Naive B cell (primary cell): ENCODE measurements at places on chromosomes 5 and 9. TPM values are rescaled to one million over a fixed set of nuclear protein-coding genes. Genes with fewer than 3 reads are reported as not detected.

GRCh38 chr5:80182809-80183580, 72.9 kb downstream of the SERINC5 start:
- no peaks in the 10 kb centered on the region for H3K27me3 ChIP-seq
- H3K27ac ChIP-seq, result peak overlapping the region; percentile 92
- H3K36me3 ChIP-seq, result peaks cover 12% of the 10 kb centered on the region
- DNase-seq, result peak; percentile 10
- peaks cover 71% of the 10 kb centered on the region for H3K4me1 ChIP-seq

DNA sequence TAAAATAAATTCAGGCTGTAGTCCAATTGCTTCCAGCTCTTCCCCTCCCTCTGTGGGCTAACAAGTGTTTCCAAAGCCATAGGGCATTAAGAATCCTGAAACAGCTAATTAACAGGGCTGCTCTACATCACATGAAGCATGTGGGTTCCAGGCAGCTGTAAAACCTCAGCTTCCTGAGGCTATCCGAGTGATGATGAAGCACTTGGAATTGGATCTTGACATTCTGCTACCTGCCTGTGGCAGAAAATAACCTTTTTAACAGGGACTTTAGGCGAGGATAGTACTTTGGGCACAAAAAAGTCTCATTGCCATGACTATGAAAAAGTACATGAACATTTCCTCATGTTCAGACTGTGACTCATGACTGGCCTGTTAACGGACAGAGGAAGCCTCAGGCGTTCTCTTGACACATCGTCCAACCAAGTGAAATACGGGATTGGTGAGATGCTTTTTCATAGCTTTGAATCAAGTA, 107.2 kb downstream of the PDE4D start:
- peaks cover 12% of the 10 kb centered on the region for H3K4me1 ChIP-seq
- H3K27ac ChIP-seq, result no peak overlapping the region
- no peaks in the 10 kb centered on the region for H3K27me3 ChIP-seq
- H3K36me3 ChIP-seq, result no peaks in the 10 kb centered on the region

DNA sequence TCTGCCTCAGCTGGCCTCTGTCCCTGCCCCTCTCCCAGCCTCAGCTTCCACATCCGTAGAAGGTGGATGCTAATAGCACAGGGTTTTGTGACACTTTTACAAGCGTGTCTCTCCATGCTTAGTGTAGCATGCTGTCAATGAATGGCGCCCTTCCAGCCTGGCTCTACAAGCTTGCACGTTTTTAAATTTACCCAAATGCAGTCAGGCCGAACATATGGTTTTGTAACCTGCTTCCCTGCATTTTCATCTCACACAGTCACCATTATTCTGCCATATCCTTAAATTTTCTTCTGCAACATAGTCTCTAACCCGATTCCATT, 28.8 kb downstream of the FAM163B start:
- H3K4me1 ChIP-seq, result peaks cover 50% of the 10 kb centered on the region
- no peak overlapping the region for H3K27ac ChIP-seq
- DNase-seq, result no peak
- H3K27me3 ChIP-seq, result peaks cover 92% of the 10 kb centered on the region

DNA sequence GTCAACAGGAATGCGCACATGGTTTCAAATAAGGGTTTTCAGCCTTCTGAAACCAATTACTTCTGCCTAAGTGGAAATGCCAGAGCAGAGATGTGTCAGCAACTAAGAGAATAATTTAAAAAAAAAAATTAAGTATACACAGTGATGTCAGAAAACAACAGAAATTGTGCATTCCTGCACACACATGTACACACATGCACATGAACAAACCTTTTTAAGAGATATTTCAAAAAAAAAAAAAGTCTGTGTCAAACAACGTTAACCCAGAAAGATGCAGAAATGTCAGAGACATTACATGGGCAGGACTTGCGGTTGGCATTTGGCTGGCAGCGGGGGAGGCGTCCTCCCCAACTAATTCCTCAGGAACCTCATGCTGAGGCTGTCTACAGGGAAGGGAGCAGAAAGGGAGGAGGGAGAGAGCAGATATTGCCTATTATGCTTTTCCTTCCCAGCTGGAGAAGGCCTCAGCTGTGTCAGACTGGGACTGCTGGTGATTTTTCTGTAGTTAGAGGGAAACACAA, 536.9 kb upstream of the WWC1 start:
- DNase-seq, result no peak
- no peak overlapping the region for H3K4me3 ChIP-seq
- H3K36me3 ChIP-seq, result no peaks in the 10 kb centered on the region
- no peaks in the 10 kb centered on the region for H3K27me3 ChIP-seq
- no peak overlapping the region for H3K27ac ChIP-seq

DNA sequence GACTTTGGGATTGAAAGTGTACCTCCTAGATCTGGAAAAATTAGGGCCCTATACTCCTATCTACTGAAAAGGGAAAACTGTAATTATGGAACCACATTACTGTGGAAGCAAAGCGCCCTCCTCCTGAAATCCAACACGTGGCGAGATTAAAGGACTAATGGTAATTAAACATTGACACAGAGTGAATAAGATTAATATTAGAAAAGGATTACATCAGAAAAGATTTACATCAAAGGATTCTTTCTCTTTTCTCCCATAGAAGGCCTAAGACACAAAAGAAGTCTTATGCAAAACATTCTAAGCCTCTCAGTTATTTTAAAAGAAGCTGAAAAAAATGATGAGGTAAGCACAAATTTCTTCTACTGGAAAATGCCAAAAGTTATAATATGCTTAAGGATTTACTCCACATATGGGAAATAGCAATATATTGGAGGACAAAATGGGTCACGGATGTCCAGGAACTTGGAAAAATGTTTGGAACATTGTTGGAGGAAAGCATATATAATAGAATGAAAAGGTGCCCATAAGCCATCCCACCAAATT, 227.8 kb downstream of the TRPM3 start:
- H3K27me3 ChIP-seq, result no peaks in the 10 kb centered on the region
- no peak for DNase-seq
- H3K27ac ChIP-seq, result no peak overlapping the region
- no peaks in the 10 kb centered on the region for H3K4me1 ChIP-seq
- H3K4me3 ChIP-seq, result no peak overlapping the region

DNA sequence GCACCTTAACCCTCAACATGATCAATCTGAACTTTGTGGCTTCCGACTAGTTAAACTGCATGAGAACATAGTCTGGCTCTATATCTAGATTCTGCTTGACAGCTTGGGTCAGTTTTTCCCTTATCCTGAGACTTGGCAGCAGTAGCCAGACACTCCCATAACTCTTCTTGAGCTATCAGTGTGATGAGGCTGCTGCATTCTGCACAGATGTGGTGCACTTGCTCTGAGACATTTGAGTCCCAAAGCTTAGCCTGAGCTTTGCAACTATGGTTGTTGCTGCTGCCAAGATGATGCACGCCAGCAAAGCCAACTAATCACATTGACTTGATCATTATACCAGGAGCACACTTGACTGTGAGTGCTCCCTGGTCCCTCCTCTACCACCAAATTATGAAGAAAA, 36.2 kb downstream of the MOCS2 start:
- H3K4me3 ChIP-seq, result no peak overlapping the region
- no peaks in the 10 kb centered on the region for H3K4me1 ChIP-seq
- no peak for DNase-seq
- H3K36me3 ChIP-seq, result no peaks in the 10 kb centered on the region
- no peak overlapping the region for H3K27ac ChIP-seq

GRCh38 chr5:125659316-125660023, 763.7 kb upstream of the GRAMD2B start:
- H3K27me3 ChIP-seq, result peaks cover 16% of the 10 kb centered on the region
- no peaks in the 10 kb centered on the region for H3K4me1 ChIP-seq
- no peaks in the 10 kb centered on the region for H3K36me3 ChIP-seq
- DNase-seq, result no peak
- no peak overlapping the region for H3K27ac ChIP-seq

DNA sequence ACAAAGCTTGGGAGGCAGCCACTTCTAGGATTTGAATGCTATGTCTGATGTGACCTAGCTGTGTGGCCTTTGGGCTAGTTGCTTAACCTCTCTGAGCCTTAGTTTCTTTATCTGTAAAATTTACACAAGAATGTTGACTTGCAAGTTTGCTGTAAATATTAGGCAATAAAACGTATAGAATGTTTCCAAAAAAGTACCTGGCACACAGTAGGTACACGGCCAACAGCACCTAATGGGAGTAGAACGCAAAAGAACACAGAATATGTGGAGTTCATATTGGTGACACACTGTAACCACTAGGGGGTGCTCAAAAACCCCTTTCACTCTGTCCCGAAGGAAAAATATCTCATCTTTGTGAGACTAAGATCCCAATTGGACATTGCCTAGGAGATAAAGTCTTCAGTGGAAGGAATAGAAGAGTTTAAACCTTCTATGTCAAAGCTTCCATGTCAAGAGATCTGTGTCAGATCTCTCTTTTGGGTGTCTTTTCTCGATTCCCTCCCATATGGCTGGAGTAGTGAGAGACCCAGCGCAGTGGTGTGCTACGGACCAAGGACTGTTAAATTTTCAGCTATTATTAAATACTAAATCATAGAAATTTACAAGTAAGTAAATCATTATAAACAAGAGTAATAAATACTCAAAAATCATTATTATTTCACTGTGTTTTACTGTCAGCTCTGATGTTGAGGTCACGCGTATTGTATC, 145.4 kb upstream of the RAD23B start:
- no peak overlapping the region for H3K4me3 ChIP-seq
- H3K4me1 ChIP-seq, result no peaks in the 10 kb centered on the region
- peaks cover 48% of the 10 kb centered on the region for H3K27me3 ChIP-seq
- DNase-seq, result no peak
- no peaks in the 10 kb centered on the region for H3K36me3 ChIP-seq

DNA sequence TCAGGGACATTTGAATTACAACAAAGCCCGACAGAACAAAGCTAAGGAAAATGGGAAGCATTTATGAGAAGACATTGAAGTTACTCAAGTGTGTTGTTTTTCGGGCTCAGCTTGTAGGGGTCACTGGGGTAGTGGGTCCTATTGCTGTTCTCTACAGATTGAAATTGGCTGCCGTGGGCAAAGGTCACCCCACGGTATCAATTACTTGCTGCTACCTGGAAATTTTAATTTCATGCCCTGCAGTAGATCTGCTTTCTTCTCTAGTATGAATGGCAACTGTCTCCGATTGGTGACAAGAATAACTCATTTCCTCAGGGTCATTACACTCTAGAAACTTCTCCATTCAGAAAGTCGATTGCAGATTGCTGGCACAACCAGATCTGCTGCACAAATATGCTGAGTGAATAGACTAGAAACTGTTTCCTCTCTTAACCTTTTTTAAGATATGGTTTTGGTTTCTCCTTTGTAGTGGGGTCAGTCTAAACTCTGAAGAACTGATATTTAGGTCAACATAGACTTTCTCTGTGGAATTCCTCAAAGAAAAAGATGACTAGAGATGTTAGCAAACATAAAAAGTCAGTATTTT, 454.1 kb downstream of the ARHGEF28 start:
- H3K36me3 ChIP-seq, result no peaks in the 10 kb centered on the region
- H3K27ac ChIP-seq, result no peak overlapping the region
- H3K27me3 ChIP-seq, result peaks cover 12% of the 10 kb centered on the region

GRCh38 chr5:140109018-140109758, 4.7 kb upstream of the PURA start:
- DNase-seq, result no peak
- peak overlapping the region; percentile 92 for H3K4me3 ChIP-seq
- peaks cover 46% of the 10 kb centered on the region for H3K4me1 ChIP-seq
- peak overlapping the region; percentile 91 for H3K27ac ChIP-seq
- no peaks in the 10 kb centered on the region for H3K36me3 ChIP-seq

DNA sequence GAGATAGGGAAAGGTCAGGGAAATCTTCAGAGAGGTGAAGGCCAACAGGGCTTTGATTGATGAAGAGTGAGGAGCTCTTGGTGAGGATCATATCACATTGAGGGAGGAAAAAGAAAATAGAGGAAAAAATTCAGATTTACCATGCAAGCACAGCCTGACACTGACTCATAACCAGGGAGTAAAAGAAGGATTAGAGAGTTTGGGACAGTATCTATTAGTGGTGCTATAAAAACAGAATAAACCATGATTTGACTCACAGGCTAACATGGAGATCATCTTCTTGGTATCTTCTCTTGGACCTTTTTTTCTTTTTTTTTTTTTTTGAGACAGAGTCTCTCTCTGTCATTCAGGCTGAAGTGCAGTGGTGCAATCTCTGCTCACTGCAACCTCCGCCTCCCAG, 44.4 kb downstream of the MUSK start:
- no peaks in the 10 kb centered on the region for H3K36me3 ChIP-seq
- no peaks in the 10 kb centered on the region for H3K4me1 ChIP-seq
- no peak overlapping the region for H3K4me3 ChIP-seq
- H3K27me3 ChIP-seq, result no peaks in the 10 kb centered on the region
- no peak overlapping the region for H3K27ac ChIP-seq

DNA sequence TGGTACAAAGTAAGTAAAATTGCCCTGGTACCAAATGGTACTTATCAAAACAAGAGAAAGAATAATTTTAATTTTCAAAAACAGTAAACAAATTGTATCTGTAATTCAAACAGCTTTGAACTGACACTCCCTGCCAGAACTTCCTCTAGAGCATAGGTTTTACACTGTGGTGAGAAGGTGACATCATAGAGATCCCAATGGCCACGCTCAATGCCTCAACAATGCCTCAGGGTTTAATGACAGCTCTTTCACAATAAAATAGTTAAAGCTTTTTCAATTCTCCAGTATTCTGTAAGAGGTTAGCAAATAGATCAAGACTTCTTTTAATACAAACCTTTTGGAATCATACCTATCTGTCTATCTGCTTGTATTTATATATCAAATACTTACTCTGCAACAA, 437.1 kb downstream of the PRR16 start:
- no peaks in the 10 kb centered on the region for H3K27me3 ChIP-seq
- H3K27ac ChIP-seq, result no peak overlapping the region
- H3K4me3 ChIP-seq, result no peak overlapping the region
- no peaks in the 10 kb centered on the region for H3K36me3 ChIP-seq
- DNase-seq, result no peak

DNA sequence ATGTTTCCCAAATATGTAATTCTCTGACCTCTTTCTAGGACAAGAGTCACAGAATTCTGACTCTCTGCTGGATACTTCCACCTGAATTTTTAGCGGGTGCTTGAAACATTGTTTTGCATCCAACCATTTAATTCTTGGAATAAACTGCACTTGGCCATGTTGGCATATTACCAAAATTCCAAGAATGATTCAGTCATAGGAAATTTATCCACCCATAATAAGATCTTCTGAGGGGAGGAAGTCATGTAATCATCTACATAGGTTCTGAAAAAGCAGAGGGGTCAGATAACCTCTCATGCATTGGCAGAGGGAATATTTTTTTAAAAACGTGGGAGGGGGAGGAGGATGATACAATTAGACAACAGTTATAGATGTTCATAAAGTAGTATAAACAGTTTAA, 156.9 kb downstream of the PAM start:
- no peaks in the 10 kb centered on the region for H3K36me3 ChIP-seq
- H3K27ac ChIP-seq, result no peak overlapping the region
- no peaks in the 10 kb centered on the region for H3K27me3 ChIP-seq

- H3K27ac ChIP-seq, result no peak overlapping the region
- H3K27me3 ChIP-seq, result peaks cover 9% of the 10 kb centered on the region
- H3K4me3 ChIP-seq, result no peak overlapping the region
- no peaks in the 10 kb centered on the region for H3K4me1 ChIP-seq
Observed at GRCh38 chr5:144179226-144179625, 8.6 kb downstream of the KCTD16 start.

- H3K27ac ChIP-seq, result no peak overlapping the region
- peaks cover 6% of the 10 kb centered on the region for H3K27me3 ChIP-seq
- H3K4me3 ChIP-seq, result no peak overlapping the region
- DNase-seq, result no peak
Observed at GRCh38 chr9:93265301-93265971, 81.5 kb downstream of the WNK2 start.

The FAM81B gene
- not detected for polyA plus RNA-seq

The CDH10 gene
- not detected for polyA plus RNA-seq

The LIX1 gene
- polyA plus RNA-seq, result 1.1 TPM

The LRRC19 gene
- not detected for polyA plus RNA-seq

The ACOT12 gene
- not detected for polyA plus RNA-seq

The OCLN gene
- not detected for polyA plus RNA-seq

The EIF4E1B gene
- not detected for polyA plus RNA-seq

The MUSK gene
- polyA plus RNA-seq, result not detected

The CCL27 gene
- polyA plus RNA-seq, result not detected

The SLC36A3 gene
- 0.26 TPM for polyA plus RNA-seq
